ENCODE measurements at places on chromosomes 5 and 9. TPM values are rescaled to one million over a fixed set of nuclear protein-coding genes. Genes with fewer than 3 reads are reported as not detected.

The PCBD2 gene
- polyA plus RNA-seq = 4.8 TPM

DNA sequence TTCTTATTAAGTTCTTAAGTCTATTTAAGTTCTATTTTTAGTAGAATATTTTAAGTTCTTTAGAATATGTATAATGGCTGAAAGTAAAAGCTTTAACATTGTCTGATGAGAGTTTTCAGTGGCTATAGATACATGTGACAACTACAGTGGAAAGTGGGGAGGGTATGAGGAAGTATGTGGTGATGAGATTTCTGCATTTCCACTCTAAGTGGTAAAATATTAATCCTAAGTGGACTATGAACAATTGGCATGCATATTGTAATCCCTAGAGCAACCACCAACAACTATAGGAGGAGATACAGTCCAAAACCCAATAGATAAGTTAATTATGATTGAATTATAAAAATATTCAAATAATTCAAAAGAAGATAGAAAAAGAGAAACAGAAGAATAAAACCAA is 183.6 kb downstream of the GADD45G start:
- no peak for DNase-seq

- no peak for DNase-seq
Measured at GRCh38 chr5:151223447-151224264, at the start of gene CCDC69. Gene CCDC69 (minus strand): TSS chr5:151224092. CDS start chr5:151223970, 122 bp downstream.

DNA sequence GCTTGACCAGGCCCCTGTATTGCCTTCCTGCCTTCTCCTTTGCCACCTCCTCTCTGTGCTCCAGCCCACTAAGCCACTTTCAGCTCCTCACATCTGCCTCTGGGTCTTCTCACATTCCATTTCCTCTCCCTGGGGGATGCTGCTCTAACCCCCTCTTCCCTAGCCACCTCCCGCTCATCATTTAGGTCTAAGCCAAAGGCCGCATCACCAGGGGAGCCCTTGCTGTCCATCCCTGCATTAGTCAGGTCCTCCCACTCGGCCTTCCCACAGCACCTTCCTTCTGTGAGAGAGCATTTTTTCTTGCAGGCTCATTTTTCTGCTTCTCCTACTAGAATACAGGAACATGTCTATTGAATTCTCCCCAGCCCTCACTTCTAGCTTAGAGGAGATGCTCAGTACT is 72.6 kb upstream of the GALNT10 start:
- DNase-seq = no peak

GRCh38 chr5:76926329-76927105 is 26.3 kb upstream of the CRHBP start:
- DNase-seq = no peak

DNA sequence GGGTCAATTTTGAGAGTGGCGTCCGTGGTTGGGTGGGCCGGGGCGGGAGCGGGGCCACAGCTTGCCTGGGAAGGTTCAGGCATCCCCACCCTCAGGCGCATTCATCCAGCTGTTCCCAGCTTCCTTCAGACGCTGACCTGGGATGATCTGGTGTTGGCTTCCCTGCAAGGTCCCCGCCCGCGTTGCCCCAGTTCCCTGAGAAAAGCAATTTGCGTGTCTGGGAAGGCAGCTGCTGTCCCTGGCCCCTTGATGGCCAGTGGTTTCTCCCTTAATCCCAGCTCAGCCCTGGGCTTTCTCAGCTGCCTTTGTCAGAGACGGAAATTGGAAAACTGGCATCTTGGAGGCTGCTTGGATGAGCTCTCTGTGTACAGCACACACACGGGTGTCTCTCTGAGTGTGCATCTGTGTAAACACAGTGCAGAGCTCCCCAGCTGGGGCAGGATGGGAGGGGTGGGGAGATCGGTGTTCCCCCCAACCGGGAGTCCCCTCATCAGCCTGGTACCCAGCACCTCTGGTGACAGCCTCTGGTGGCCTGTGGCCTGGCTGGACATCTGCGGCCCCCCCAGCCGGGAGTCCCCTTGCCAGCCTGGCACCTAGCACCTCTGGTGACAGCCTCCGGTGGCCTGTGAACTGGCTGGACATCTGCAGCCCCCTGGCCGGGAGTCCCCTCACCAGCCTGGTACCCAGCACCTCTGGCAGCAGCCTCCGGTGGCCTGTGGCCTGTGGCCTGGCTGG is 94.0 kb downstream of the COL5A1 start:
- DNase-seq = no peak

- DNase-seq = no peak
Measured at GRCh38 chr9:114588651-114589526, 1.3 kb downstream of the ATP6V1G1 start.

- no peak for DNase-seq
Measured at GRCh38 chr5:43702815-43703214, 99.8 kb downstream of the NNT start.

- DNase-seq = no peak
Measured at GRCh38 chr5:150158170-150158949, 2.7 kb upstream of the PDGFRB start.

DNA sequence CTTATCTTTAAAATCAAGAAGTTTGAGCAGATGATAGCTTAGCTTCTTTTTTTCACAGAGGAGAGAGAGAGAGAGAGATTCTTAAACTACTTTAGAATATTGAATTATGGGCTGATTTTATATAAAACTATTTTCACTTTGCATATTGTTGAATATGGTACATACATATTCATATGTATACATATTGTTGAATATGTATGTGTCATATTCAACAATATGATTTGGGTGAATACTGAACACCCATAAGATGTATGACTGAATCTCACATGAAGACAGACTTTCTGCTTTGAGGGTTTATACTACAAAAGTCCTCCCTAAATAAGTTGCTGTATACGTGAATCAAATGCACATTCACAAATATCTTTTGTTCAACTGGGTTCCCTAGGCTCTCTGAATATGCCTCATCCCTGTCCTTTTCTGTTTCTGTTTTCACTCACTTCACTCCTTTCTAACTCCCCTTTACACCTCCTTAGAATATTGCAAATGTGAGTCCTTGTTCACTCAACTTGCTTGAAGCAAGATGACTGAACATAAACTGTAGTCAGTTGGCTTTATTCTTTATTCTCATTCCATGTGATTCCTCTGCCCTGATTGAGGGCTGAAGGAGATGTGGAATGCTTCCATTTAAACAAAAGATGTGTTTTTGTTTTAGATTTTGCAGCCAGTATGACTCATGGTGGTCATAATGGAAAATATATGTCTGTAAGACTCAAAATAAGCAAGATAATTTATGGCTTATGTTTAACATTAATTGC is 225.4 kb upstream of the DAB2 start:
- DNase-seq = peak; percentile 10

GRCh38 chr5:119743927-119744326 is 114.6 kb downstream of the FAM170A start:
- no peak for DNase-seq

DNA sequence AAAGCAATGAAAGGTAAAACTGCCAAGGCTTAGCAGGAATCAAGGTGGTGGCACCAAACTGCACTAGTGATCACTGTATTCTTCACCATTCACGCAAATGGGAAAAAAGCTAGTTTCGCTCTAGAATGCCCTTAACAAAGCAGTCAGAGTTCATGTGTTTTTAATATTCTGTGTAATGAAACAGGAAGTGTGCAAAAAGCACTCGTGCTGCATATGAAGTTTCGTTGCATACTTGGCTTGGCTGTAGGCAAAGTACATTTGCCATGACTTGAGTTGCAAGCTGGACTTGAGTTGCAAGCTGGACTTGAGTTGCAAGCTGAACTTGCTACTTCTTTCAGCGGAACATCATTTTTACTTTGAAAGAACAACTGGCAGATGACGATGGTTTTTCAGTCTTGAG is 55.4 kb downstream of the FOXI1 start:
- no peak for DNase-seq

- no peak for DNase-seq
Measured at GRCh38 chr5:154238776-154239481, 48.4 kb downstream of the GALNT10 start.

DNA sequence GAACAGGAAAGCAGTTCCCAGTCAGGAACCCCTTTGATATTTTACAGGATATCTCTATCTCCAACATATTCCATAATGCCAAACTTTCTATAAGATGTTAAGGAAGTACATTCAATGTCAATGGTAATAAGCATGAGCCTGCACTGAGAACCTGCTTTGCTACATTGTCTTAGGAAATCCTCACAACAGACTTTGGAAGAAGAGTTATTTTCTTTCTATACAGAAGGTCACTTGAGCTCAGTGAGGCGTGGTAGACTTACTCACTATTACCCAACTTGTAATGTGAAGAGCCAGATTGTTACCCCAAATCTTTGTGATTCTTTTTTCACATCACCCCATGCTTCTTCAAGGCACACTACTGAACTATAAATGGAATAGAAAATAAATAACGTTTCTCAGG is 435.9 kb downstream of the DNAH5 start:
- no peak for DNase-seq

GRCh38 chr9:120692901-120693699 is 21.2 kb downstream of the MEGF9 start:
- no peak for DNase-seq

DNA sequence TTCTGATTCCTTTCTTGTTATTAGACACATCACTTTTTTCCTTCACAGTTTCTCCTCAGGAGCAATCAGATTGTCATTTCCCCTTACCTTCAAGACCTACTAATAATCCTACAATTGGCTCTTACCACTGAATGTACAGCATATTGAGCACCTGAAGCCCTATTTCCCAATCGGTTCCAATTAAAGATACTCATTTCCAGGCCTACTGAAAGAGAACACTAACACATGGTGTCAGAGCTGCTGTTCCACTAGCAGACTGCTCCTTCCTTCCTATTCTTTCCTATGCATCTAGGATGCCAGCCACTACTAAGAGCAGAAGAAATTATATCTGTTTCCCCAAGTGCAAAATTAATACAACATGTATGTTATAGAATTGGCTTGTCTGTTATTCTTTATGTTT is 34.6 kb downstream of the SKIC3 start:
- no peak for DNase-seq

DNA sequence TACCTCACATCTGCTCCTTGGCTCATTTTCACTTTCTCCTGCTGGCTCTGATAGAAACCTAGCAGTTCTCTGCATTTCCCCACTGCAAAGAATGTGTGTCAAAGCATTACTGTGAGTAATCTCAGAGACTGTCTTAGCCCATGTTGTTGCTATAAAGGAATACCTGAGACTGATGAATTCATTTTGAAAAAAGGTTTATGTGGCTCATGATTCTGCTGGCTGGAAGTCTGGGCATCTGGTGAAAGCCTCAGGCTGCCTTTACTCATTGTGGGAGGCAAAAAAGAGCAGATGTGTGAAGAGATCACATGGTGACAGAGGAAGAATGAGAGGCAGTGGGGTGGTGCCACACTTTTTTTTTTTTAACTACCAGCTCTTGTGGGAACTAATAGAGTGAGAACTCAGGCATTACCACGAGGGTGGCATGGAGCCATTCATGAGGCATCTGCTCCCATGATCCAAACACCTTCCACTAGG is 191.6 kb upstream of the CTNND2 start:
- no peak for DNase-seq
